ENCODE measurements at places on chromosomes 7 and 10.

DNA sequence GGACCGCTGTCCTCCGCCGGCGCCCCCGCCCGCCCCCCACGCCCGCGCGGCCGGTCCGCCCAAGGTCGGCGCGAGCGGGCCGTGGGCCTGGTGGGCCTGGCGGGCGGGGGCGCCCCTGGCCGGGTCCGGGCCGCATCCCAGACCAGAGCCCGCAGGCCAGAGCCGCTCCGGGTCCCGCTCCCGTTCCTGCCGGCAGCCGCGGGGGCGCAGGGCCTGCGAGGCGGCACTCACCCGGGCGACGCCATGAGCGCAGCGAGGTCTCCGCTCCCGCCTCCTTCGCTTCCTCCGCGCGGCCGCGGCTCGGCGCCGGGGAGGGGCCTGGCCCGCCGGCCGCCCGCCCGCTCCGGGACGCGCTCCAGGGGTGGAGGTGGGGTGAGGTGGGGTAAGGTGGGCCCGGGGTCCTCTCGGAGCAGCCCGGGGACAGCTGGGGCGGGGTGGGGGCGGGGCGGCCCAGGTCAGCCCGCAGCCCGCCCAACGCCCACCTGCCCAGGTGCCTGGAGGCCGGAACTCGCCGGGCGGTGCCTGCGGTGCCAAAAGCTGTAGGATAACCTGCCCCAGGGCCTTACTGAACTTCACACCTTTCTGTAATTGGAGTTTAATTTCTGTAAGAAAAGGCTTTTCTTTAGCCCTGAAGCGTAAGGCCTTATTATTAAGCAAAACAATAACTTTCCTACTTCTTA lies at the start of gene URGCP:
Gene URGCP, minus strand, starts transcription at position 266 of the 680 bp plus-strand sequence. Its CDS starts 21 bp downstream, at position 245.
- DNase-seq = peak; percentile 55

DNA sequence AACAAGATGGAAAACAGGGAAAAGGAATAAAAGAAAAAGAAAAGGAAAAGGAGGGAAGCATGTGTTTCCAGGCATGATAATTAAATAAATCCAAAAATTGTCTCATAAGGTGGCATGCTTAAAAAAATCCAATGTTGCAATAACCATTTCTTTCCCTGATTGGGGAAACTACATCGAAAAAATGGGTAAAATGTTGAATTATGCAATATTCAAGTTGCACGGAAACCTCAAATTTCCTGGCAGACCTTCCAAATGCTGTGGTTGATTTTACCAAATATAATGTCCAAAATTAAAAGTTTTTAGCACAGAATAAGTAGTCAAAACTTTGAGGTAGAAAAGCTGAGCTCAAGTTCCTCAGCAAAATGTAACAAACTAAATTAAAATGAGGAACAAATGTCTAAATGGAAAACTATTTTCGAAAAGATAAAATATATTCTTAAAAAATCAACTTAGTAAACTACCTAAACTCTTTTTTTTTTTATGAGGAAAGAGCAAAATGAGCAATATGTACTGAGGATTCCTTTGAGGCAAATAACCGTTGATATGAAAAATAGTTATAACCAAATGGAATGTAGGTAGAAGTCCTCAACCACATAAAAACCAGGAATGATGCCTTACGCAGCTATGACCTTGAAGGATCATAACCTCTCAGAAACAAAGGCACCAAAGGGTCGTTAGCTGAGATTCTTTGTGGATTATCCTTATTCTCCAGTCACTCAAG lies 52.6 kb downstream of the MACC1 start:
- no peak for DNase-seq

DNA sequence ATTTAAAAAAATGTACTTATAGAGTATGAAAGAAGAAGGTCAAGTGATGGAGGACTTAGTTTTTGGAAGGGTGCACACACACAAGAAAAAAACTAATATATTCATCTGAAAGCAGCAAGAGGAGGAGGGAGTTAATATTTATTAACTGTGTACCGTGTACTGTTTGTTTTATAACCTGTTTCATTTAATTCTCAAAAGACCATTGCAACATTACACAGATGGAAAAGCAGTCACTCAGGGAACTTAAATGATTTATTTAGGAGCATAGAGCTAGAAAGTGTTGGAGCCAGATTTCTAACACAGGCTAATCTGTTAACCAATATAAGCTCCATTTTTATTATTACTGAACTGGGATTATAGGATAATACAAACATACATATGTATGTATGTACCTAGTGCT lies 36.7 kb downstream of the GLCCI1 start:
- no peak for DNase-seq

GRCh38 chr10:6576326-6576725 lies 3.8 kb downstream of the PRKCQ start:
- DNase-seq = no peak

DNA sequence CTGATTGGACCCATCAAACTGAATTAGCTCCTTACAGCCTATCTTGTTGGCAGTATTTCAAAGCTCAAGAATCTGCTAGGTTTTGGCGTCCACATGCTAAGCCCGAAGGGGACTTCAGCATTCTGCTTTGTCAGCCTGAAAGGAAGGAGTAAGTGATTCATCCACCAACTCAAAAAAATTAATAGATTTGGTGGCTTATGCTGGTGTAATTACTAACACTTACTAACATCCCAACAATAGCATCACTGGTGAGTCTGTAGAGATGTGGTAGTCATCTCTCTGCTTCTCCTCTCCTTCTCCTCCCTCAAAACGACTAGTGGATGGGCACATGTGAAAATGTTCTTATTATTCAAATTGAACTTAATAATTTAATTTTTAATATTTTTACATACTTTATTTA lies 53.8 kb upstream of the EGR2 start:
- no peak for DNase-seq

DNA sequence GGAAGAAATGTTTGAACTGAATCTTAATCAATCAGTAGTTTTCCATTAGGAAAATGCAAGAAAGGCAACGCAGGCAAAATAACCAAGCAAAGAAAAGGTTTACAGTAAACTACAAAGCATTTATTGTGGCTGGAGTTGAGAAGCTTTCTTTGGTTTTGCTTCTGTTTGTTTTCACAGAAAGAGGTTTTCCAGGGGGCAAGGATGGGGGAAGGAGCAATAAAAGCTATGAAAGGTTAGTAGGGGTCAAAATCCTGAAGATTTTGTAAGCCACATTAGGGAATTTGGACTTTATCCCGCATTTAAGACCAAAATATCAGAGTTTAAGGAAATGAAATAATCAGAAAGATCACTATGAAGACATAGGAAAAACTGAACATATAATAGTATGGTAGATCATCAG lies 51.1 kb downstream of the NT5C2 start:
- DNase-seq = no peak

DNA sequence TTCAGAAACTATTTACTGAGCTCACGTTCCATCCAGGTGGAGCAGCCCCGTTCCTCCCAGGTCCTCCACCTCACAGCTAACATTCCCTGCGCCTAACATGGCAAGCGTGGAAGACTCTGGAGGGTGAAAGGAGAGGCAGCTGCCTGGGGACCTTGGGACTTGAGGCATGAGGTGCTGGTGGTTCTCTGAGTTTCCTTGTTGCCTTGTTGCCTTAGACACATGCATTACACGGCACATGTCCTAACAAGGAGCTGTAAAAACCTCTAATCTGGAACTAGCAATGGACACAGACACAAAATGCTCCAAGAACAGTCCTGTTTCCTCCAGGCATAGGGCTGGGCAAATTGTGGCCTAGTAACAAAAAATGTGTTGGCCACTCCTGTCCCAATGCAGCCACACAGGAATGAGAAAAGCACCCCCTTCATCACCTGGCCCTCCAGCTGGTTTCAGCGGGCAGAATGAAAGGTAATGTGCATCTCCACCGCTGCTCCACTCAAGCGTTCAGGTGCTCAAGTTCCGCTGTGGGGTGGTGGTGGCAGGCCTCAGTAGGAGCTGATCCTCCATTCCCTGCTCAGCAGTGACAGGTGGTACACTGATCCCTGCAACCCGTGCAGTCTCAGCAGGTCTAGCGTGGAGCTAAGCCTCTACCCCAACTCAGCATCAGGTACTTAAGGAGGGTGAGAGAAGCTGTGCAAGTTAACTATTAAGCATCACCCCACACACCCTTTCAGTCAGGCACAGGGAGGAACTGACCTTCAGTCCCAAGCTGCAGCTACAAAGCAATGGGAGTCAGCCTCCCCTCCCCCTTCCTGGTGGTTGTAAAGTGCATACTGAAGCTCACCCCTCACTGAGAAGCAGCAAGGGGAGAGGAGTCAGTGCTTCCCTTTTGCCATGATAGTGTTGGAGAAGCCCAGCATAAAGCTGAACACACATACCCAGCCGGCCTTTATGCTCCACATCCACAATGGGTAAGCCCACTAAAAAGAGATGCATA lies 382.8 kb downstream of the SDK1 start:
- no peak for DNase-seq

DNA sequence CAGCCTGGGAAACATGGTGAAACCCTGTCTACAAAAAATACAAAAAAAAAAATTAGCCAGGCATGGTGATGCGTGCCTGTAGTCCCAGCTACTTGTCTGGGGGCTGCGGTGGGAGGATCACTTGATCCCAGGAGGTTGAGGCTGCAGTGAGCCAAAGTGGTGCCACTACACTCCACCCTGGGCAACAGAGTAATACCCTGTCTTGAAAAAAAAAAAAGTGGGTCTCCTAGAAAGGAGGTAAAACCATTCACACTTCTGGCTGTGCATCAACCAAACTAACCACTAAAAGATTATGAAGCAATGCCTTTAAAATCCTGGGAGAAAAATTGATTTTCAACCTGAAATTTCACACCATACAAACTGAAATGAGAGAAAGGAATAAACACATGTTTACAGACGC lies 35.4 kb upstream of the C10orf71 start:
- DNase-seq = no peak

DNA sequence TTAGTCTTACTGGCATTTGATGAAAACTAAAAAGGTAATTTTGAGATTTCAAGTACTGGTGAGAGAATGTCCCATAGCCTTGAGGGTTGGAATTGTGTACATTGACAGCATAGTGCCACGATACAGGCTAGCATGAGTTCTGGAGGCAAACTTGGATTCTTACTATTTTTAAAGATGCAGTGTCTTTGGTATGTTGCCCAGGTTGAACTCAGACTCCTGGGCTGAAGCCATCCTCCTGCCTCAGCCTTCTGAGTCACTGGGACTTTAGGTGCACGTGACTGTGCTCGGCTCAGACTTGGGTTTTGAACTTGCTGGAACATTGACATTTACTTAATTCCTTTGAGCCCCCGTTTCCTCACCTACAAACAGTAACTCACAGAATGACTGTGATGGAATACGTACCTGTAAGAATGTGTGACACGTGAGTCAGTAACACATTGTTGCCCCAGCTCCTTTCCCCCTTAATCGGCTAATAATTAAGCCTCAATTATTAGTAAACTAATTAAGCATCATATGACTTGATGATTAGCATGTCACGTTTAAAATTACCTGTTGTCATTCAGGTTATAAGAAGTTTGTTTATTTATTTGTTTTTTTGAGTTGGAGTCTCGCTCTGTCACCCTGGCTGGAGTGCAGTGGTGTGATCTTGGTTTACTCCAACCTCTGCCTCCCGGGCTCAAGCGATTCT lies 10.6 kb downstream of the DNAJB6 start:
- DNase-seq = no peak

DNA sequence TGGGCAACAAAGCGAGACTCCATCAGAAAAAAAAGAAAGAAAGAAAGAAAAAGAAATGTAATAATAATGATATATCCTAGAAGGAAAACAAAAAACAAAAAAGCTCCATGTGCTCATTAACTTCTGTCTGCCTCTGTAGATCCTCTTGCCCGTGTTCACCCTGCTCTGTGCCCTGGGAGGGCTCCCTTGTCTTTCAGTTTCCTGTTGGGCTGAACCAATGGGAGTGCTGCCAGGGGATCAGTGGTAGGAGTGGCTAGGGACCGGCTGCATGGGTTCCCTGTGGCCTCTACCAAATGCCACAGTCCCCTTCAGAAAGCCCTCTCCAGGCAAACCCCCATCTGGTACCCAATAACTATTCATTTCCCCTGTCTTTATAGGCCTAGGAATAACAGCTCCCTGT lies 51.8 kb upstream of the PARD3 start:
- DNase-seq = no peak

DNA sequence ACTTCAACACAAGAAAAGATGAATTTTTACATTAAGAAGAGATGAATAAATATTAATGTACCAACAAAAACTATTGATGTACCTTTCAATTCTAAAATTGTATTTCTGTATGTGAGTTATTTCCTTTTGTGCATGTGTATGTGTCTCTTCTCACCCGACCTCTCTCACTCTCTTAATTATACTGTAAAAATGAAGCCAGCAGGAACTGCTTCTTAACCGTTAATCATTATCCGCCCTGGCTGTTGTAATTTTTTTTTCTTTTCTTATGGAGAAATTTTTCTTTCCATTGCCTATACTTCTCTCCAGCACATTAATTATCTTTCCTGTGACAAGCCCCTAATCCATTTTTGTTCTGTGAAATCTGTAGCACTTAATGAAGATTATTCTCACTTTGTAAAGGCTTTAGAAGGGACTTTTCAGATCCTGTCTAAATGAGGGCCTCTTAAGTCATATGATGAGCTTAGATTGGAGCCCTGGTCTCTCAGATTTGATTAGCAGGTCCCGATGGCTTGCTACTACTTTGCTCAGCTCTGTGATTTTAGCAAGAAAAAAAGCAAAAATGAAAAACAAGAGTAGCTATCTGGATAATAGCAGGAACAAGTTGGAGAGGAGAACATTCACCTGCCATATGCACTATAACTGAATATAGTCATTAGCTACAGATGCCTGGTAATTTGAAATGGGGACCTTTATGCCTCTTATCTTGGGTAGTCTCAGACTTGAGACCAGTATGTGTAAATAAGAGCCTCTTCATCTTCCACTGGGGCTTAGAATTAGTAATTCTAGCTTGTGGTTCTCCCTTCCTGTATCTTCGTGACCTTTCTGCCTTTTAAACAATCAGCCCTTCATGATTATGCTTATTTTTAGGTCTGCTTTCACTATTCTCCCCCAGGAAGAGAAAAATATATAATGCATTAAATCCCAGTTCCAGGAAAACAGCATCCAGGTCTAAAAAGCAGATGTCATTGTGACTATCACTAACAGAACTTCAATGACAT lies 80.0 kb upstream of the COL1A2 start:
- DNase-seq = no peak

GRCh38 chr7:139124084-139124914 lies 14.8 kb upstream of the ZC3HAV1 start:
- no peak for DNase-seq

DNA sequence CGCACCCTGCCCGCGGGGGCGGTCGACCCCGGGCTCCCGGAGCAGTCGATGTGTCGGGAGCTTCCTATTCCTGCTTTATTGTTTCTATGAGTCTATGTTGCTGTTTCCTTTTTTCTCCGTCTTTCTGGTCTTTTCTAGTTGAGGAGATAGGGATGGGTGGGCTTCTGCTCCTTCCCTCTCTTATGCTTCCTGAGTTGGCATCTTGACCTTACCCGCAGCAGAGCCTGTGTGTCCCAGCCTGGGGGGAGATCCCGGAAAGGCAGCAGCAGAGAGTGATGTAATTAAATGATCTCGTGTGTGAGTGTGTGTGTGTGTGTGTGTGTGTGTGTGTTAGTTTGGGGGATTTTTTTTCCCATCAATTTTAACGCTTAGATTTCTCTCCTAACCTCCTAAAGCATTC lies 486 bp upstream of the SORCS1 start:
- no peak for DNase-seq

GRCh38 chr7:11505471-11505985 lies 326.5 kb downstream of the THSD7A start:
- no peak for DNase-seq

Data from CD4-positive, alpha-beta memory T cell (primary cell).